ENCODE measurements at places on chromosomes 12 and 14.

DNA sequence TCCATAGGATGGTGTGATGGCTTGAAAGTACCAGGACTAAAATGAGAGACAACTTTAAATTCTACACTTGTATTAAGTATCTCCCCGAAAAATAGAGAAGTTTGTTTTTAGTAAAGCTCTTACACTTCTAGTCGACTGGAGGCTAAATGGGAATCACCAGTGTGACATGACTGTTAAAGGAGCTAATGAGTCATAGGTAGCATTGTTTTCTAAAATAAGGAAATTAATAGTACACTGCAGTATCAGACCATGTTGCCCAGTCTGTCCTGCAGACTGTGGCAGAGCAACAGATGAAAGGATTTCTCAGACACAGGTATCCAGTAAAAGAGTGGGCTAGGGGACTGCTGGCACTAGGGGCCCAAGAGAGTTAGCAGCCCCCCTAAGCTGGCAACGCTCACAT is 140.1 kb downstream of the TMEM117 start:
- DNase-seq, result no peak

DNA sequence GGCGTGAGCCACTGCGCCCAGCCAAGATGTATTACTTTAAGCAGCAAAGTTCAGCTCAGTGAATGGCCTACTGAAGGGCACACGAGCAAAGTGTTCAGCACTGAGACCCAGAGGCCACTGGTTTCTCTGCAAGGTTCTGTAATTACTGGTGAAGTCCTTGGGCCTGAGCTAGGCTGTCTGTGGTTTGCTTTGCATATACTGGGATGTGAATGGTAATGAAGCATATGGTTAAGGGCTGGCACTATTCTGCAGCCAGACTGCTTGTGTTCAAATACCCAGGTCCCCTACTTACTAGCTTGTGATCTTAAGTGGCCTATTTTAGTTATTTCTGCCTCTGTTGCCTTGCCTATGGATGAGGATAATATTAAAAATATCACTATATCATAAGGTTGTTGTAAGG is 72.0 kb downstream of the LLPH start:
- DNase-seq, result no peak

DNA sequence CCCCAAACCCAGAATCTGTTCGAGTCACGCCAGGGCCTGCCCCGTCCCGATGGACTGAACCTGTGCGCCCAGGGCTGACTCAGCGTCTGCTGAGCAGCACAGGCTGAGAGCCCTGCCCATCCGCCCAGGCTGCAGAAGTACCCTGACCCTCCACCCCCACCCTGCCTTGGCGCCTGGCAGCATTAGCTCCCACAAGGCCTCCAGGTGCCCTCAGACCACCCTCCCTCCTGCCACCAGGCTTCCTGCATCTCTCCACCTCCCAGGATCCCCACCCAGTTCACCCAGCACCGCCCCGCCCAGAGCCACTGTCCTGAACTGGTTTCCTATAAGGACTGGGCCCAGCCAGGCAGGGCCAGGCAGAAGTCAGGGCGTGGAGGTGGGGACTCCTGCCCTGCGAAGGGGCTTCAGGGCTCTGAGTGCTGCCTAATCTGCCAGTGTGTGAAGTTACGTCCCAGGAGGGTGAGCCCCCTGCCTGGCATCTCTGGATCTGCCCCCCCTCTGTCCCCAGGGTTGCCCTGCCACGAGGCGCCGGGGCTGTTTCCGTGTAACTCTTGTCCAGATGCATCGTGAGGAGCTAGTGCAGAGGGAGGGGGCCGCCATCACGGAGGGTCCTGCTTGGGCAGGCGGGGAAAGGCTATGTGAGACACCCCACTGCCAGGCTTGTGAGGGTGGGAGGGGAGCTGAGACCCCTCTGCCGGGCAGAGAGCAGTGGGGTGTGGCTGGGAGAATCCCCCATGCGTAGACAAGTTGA is 9.1 kb downstream of the ADSS1 start:
- DNase-seq, result no peak

DNA sequence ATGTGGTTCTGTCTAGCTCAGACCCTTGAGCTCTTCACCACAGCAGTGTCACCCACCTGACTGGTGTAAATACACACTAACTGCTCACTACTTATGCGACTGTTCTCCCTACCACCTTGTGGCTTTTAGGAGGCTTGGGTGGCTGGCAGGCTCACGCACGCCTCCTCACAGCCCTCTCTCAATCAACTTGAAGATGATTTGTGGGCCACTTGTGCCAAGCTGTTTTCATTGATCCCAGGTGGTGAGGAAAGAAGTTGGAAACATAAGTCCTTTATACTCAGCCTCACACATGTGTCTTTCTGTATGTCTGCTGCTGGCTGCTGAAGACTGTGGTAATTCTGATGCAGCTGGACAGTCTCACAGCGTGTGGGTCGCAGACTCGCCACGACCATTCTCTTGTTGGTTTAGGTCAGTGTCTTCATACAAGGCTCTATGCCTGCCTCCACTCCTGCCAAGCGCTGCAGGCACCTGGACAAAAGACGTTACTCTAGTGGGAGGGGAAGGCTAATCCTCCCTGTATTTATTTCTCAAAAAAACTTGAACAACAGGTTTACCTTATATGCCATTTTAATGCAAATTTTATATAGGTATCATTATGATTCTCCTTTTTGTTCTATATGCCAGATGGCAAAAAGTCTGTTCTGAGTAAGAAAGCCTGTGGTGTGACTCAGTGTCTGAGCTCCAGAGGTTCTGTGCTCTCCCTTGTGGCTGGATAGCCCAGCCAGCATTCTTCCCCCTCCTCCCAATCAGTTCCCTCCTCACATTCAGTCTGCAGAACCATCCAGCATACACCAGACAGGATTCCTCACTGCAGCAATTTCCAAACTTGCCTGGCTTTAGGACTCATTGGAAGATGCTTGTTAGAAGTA is 115.6 kb downstream of the DIP2B start:
- peak; percentile 88 for DNase-seq

GRCh38 chr14:23550131-23550811 is 1.3 kb downstream of the ZFHX2 start:
- DNase-seq, result peak; percentile 59

GRCh38 chr12:80129895-80130530 is 30.7 kb downstream of the OTOGL start:
- no peak for DNase-seq

GRCh38 chr14:102593061-102593824 is 794 bp downstream of the RCOR1 start:
- DNase-seq, result peak; percentile 61

DNA sequence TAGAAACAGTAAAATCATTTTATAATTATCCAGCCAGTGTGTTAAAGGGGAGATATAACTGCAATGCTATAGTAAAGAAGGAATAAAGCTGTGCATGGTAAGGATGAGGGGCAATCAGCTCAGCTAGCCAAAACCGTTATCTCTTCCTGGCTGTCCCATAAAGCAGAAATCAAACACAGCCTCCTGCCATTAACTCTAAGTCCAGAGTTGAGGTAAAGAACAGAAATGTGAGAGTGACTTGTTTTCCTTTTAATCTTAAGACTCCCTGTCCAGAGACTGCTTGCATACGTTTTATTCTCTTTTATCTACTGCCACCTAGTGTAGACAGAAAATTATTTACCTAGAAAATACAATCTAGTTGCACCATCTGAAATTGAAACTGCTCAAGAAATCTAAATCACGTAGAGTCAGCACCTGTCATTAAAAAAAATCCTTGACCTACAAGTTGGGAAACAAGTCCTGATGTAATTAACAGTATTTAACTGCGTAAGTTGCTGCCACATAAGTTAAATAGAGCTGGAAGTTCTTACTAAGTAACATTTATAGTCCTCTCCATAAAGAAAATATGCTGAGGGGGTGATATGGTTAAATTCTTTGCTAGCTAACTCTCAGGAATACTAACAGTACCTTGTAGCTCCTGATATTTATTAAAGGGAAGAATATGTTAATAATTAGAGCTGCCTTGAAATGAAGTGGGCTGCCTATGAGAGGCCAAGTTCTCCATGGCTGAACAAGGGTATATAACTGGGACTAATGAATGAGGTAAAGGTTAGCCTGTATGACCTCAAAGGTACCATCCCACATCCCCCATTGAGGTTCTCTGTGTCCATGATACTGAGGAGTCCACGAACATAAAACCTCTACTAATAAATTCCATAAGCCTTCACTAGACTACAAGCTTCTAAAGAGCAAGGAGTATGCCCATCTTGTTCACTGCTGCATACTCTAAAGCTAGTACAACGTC is 62.7 kb downstream of the GALNT4 start:
- DNase-seq, result peak; percentile 74

- DNase-seq, result no peak
These were observed 90.3 kb downstream of the AKAP6 start for GRCh38 chr14:32419429-32419828.

GRCh38 chr12:31325877-31326631 is at the start of gene SINHCAF:
SINHCAF (minus strand) TSS chr12:31326150; CDS start chr12:31298204, 27,946 bp downstream.
- peak; percentile 100 for DNase-seq

- DNase-seq, result no peak
These were observed 49.9 kb downstream of the OTX2 start for GRCh38 chr14:56760164-56760914.

GRCh38 chr14:59422069-59422881 is 42.9 kb downstream of the GPR135 start:
- DNase-seq, result no peak

All from mesendoderm (in vitro differentiated cells).